ENCODE measurements at places on chromosomes 12 and 14. TPM values are rescaled to one million over a fixed set of nuclear protein-coding genes. Genes with fewer than 3 reads are reported as not detected.
A peak's percentile ranks its signal among the peaks of the same experiment; 100 is the strongest.

DNA sequence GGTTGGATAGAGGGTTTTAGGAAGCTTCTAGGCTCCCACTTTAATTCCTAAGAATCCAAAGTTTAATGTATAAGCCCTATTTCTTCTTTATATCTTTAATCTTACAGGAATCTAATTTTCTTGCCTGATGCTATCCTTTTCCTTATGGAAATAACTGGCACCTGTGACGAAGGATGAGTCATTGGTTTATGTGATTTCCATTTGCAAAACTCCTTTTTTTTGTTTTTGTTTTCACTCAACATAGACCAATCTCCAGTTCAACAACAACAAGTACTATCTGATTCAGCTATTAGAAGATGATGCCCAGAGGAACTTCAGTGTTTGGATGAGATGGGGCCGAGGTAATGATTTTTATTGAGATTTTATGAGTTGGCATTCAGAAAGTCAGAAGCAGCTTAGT, 6.8 kb downstream of the PARP2 start:
- no peak for DNase-seq

NRXN3 gene
- total RNA-seq, result 43.9 TPM

GRCh38 chr12:18467620-18468245, 206.4 kb downstream of the PIK3C2G start:
- no peak for DNase-seq

DNA sequence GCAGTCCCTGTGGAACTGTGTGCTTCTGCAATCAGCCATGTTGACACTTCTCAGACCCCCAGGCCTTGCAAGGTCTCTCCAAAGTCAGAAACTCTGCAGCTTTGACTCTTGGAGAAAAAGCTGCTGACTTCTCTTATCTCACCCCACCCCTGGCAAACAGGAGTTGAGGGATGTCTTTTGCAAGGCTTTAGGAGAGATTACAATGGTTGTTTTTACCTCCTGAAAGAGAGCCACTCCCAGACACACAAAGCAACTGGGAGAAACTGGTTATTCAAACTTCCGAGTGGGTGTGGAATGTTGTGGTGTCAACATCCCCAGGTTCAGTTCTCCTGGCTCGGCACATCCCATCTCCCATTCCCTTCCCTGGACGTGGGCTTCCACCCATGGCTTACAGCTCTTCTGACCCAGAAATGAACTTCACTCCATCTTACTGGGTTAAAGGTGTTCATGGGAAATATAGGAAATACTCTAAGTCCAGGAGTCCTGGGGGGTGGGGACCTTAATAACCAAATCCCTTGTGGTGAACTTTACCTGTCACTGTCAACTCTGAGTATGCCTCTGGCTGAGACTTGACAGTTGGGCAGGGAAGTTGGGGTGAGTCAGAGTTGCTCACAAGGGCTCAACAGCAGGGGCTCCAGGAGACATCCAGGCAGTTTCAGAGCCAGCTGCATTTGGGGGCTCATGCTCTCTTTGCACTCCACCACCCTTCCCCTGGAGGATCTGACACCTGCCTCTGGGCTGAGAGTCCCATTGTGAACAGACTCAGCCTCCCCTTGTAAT, 41.9 kb downstream of the CCDC177 start:
- DNase-seq, result no peak

SERPINA10 gene
- not detected for total RNA-seq

DNA sequence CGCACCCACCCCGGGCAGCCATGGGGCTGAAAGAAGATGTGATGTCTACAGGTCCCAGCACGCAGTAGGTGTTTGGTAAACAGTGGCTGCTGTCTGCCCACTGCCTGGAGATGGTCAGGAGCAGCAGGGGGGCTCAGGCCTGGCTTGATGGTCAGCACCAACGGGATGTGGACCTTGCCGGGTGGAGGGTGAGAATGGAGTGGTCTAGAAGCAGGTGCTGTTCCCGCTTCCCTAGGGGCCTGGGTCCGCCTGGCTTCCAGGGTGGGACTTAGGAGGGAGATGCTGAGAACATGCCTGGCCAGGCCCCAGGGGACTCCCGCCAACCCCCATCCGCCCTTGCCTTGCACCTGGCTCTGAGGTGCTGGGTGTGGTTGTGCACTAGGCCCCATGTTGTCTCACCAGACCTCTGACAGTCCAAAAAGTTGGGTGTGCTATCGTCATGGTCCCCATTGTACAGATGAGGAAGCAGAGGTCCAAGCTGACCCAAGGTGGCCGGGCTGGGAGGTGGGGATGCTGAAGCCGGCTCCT, 12.9 kb downstream of the FAM222A start:
- peak; percentile 63 for DNase-seq

SLC2A14 gene
- total RNA-seq, result not detected

MYF6 gene
- not detected for total RNA-seq

- DNase-seq, result no peak
Observed at GRCh38 chr14:22152161-22152870, 436.7 kb downstream of the DAD1 start.

TTC9 gene
- 0.16 TPM for total RNA-seq
